NCI-H2227 treated with DMSO at 0.1 percent for 48 hours (cell line): ENCODE measurements at places on chromosomes 12 and 14.

- DNase-seq: no peak
Measured at GRCh38 chr12:110927546-110927945, 7.2 kb upstream of the MYL2 start.

GRCh38 chr12:25553098-25553497 is at the start of gene LMNTD1:
Gene LMNTD1 (minus strand): TSS chr12:25553283. CDS start chr12:25552959, 324 bp downstream.
- DNase-seq: no peak

GRCh38 chr12:94749890-94750289 is 99.5 kb upstream of the TMCC3 start:
- DNase-seq: no peak

DNA sequence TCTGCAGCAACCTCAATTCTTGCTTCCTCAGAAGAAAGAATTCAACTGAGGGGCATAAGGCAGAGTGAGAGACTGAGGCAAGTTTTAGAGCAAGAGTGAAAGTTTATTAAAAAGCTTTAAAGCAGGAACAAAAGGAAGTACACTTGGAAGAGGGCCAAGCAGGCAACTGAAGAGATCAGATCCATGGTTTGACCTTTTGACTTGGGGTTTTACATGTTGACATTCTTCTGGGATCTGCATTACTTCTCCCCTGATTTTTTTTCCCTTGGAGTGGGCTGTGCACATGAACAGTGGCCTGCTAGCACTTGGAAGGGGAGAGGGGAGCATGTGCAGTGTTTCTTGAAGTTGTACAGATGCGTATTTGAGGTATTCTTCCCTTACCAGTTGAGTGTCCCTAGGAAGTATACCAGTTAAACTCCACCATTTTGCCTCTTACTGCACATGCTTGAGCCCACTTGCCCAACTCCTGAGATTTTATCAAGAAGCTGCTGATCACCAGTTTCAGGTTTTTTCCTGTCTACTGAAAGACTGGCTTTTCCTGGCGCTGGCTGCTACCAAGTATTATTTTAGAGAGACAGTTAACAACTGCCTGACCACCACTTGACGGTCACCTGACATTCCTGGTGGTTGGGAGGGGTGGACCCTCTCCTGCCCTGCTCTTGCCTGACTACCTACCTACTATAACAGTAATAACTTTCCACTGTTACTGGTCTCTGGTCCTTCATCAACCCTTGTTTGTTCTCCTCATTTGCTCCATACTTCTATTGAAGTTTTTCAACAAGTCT is 26.0 kb upstream of the TMTC2 start:
- DNase-seq: no peak

DNA sequence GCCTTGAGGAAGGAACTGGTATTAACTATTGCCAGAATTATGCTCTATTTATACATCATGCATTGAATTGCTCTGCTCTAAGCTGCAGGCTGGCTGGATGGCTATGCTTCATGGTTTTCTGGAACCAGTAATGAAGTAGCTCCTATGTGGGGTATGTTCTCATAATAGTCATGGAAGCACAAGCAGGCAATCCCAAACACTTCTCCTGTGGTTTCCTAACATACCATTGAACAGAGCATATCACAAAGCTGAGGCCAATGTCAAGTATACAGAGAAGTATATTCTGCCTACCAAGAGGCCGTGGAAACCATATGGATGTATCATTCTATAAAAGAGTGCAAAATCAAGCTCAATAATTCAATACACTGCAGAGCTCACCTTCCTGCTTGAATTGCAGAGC is 1752.4 kb upstream of the FLRT2 start:
- no peak for DNase-seq

- DNase-seq: no peak
Measured at GRCh38 chr14:54908190-54908589, 5.6 kb upstream of the GCH1 start.

GRCh38 chr14:96745500-96746051 is 51.6 kb upstream of the VRK1 start:
- no peak for DNase-seq

DNA sequence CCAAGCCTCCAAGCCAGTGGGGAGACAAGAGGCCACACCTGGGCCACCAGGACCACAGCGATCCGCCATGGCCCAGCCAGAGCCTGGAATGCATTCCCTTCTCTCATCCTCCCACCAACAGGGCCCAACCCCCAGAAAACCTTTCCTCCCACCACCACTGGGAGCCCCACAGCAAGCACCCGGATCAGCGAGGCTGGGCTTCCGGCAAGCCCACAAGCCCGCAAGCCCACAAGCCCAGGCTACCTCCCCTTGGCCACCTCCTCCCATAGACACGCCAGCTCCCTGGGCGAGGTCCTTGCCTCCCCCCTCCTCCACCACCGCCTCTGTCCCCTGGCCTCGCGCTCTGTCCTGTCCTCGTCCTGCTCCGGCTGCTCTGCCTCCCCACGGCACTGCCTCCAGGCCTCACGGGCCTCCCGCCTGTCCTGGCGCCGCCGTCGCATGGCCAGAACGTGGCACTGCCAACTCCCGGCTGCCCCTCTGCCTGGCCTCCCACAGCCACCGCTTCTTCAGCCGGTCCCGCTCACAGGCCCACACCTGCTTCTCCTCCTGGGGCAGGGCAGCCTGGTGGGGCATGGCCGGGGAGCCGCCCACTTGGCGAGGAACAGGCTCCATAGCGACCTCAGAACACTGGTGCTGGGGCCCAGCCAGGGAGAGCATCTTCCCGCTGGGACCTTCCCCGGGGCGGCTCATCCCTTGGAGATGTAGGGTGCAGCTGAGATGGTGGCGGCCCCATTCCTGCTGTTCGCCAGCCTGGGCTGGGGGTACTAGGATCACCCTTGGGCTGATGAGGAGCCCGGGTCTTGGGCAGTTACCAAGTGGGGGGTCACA is 5.6 kb downstream of the CDK2AP1 start:
- no peak for DNase-seq

DNA sequence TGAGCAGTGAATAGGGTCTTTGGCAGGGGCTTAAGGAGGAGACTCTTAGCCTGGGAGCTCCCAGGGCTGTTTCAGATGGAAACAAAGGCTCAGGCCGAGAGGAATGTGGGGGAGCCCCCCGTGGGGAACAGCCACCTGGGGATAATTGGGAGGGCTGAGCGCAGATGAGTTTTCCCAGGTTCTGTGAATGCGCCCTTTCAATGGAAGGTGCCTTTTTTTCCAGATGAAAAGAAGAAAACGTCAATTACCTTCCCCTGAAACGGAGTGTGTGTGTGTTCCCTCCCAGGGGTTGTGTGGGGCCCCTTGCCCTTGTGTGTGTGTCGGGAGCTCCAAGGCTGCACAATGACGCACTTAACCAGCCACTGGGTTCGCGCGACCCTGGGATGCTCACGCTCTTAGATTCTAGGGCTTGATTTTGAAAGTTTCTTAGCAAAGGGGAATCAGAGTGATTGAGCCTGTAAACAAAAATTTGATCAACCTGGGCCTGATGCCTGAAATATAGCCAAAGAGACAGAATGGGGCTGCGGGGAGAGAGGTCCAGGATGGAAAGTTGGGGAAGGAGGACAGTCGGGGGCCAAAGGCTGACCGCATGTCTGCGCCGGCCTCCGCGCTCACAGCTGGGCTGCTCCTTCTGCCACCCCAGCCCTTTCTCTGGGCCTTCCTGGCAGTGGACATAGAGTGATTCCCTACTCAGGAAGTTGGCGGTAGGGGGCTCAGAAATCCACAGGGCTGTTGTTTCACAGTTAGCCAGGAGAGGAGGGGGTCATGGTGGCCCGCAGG is 14.6 kb downstream of the MEG3 start:
- peak; percentile 12 for DNase-seq

DNA sequence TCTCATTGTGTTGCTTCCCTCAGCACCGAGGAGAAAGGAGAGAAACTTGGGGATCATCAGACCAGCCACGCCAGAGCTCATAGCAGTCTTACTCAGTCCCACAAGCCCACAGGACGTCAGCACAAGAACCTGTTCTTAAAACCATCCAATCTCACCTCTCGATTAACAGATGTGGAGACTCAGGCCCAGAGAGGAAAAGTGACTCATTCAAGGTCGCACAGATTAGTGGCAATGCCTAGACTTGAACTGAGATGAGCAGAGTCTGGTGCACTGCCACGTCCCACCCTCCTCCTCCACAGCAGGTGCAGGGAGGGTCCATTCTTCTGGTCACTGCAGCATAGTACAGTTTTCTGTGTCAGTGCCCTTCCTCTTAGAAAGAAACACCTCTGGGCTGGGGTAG is 154.9 kb upstream of the PZP start:
- DNase-seq: no peak
